ENCODE measurements at places on chromosomes 13 and 19.

GRCh38 chr13:109833071-109833470, 46.7 kb upstream of the IRS2 start:
- DNase-seq: no peak

GRCh38 chr19:29708554-29709439, 6.3 kb downstream of the C19orf12 start:
- no peak for DNase-seq

DNA sequence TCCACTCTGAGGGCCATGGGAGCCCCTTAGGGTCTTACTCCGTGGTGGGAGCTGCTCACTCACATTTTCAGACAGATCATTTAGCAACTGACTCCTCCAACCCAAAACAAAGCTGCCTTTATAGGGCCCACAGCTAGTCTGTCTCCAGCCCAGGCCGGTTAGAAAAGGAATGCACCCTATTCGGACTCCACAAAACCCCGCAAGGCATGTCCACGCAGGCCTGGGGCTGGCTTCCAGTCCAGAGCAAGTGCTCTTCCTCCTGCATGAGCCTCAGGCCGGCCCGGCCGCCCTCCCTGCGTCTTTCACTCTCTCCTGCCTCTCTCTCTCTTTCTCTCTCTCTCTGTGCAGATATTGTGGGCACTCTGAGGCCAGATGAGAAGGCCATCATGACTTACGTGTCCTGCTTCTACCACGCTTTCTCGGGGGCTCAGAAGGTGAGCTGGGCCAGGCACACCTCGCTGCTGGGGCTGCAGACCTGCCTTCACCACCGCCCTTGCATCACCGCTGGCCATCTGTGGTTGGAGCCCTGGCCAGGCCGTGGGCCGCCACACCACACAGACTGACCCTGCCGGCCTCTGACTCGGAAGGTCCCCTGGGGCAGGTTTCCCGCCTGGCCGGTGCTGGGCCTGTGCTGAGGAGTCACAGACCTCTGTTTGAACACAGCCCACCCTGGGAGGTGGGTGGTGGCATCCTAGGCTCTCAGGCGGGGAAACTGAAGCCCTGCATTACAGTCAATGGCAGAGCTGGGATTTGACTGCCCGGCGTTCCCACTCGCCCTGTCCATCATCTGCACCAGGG, 33.1 kb downstream of the CAPN12 start:
- no peak for DNase-seq

- DNase-seq: no peak
Measured at GRCh38 chr13:23472189-23472588, 38.7 kb upstream of the SACS start.

DNA sequence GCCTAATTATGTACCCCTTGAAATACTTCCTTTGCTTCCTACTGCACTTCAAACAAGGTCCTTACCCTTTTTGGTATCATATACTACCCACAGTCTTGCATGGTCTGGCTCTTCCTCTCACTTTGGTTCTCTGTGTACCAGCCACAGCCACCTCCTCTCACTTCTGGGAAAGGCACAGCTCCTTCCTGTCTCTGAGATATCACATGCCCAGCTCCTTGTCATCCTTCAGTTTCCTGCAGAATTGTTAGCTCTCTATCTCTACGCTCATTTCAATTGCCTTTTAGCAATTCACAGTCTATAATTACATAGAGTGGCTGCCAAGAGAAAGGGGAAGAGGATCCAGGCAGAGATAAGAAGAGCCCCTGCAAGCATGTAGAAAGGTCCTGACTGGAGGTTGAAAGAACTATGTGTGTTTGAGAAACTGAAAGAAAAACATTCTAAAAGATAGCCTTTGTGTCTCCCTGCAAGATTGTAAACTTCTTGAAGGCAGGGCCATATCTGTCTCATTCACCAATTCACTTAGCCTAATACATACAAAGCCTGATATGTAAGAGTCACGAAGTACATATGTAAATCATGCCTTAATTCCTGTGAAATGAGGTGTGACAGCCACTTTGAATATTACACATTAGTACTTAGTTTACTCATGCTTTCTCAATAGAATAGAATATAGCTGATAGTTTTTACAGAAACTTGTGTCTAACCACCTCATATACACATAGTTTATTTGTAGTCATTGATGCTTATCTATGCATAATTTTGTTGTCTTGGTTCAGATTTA, 933.1 kb downstream of the DIAPH3 start:
- no peak for DNase-seq

GRCh38 chr13:42075517-42075916, 27.1 kb downstream of the DGKH start:
- DNase-seq: no peak

DNA sequence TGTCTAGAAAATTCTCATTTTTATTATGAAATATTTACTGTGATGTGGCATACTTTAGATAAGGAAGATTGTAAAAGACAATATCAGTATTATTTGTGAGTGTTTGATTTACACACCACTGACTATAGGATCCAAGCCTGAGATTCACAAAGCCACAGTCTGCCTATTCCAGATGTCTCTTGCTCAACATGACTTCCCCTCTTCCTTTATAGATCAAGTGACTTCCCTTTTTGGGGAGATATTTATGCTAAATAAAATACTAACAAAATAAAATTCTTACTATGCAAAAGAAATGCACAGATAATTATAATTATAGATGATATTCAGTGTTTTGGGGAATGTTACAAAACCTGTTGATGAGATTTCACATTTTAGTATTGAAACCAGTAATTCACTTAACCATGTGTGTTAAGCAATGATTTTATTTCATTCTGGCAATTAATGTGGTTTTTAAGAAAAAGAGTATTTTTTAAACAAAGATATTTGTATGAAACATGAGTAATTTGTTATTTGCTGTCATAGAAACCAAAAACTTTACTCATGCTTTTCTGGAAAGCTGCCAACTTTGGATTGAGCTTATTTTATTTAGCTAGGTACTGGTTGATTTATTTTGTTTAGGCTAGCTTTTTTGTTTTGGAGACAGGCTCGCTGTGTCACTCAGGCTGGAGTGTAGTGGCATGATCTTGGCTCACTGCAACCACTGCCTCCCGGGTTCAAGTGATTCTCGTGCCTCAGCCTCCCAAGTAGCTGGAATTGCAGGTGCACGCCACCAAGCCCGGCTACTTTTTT, 13.7 kb upstream of the GPR183 start:
- no peak for DNase-seq

- DNase-seq: no peak
Measured at GRCh38 chr19:18731562-18732008, 48.1 kb downstream of the CRTC1 start.

DNA sequence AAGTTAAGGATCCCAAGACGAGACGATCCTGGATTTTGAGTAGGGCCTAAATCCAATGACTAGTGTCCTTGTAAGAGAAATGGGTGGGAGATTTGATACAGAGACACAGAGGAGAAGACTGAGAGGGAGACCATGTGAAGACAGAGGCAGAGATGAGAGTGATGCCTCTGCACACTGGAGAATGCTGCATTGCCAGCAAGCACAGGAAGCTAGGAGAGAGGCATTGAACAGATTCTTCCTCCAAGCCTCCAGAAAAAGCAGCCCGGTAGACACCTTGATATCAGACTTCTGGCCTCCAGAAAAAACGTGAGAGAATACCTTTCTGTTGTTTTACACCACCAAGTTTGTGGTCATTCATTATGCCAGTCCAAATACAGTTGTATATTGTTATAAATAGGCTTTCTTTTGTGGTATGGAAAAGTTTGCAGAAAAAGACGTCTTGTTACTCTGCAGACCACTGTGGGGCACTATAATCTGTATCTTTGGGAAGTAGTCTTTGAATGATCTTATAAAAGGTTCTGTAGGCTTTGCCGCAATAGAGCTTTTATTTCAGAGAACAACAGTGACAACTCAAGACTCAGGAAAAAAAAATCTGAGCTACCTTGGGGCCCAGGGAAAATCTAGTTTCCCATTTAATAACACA, 17.9 kb upstream of the RFC3 start:
- no peak for DNase-seq

- DNase-seq: no peak
Measured at GRCh38 chr19:14116525-14116917, 1.0 kb downstream of the PRKACA start.

DNA sequence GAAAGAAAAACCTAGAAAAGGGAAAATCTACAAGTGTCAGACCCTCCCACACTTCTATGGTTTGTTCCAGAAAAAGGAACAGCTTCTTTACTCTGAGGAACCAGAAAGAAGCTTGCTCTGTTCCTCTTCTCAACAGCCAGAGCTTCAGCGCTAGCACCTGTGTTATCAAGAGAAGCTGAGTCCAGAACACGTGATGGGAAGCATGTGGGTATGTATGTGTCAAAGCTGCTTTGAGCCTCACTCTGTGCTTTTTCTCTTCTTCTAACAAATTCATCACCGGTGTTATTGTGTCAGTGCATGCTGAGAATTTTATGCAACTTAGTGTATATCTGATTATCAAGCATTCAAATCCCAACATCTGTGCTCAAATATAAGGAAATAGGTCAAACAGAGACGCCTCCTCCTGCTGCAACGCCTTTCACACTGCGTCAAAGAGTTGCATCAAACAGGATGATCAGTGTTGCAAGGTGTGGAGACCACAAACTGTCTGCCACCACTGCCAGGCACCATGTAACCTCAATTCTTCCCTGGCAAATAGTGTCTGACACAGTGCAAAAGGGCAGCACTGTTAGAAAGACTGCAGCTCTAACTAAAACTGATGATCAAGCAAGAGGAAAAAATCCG, 83.9 kb downstream of the LRRC63 start:
- DNase-seq: peak; percentile 49

GRCh38 chr13:51795419-51795818, 8.5 kb downstream of the DHRS12 start:
- DNase-seq: no peak

- DNase-seq: no peak
Measured at GRCh38 chr19:35859414-35859813, 2.7 kb downstream of the KIRREL2 start.

DNA sequence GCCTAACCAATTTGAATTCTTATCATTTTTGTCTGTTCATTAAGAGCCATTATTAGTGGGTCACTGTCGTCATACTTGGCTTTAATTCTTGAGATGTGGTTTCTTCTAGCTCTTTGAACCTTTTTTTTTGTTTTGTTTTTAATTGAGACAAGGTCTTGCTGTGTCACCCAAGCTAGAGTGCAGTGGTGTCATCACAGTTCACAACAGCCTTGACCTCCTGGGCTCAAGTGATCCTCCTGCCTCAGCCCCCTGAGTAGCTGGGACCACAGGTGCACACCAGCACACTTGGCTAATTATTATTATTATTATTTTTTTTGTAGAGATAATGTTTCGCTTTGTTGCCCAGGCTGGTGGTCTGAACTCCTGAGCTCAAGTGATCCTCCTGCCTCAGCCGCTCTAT, 25.8 kb upstream of the LDLR start:
- no peak for DNase-seq

DNA sequence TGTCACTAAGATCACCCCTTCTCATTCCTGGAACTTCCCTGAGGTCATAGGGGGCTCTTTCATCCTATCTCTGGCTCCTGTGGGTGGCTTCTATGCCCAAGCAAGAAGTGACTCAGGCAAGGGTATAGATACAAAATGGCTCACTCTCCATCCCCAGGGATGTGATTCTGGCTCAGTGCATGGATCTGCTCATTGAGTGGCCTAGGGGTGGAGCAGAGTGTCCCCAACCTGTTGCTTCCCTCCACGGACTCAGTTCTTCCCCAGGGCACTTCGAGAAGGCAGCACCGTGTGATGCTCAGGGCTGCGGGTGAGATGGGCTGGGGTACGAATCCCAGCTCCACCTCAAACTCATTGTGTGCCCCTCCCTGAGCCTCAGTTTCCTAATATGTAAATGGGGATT, 136.4 kb downstream of the PTPRS start:
- DNase-seq: no peak

DNA sequence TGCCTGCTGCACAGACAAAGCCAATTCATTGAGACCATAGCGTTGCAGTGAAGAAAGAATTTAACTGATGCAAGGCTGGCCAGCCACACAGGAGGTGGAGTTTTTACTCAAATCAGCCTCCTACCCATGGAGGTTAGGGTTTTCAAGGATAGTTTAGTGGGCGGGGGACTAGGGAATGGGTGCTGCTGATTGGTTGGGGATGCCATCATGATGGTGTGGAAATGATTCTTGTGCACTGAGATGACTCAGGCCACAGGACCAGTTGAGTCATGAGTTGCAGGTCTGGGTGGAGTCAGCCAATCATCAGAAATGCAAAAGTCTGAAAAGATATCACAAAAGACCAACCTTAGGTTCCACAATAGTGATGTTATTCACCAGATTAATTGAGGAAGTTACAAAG, 359.6 kb downstream of the FOXO1 start:
- no peak for DNase-seq

DNA sequence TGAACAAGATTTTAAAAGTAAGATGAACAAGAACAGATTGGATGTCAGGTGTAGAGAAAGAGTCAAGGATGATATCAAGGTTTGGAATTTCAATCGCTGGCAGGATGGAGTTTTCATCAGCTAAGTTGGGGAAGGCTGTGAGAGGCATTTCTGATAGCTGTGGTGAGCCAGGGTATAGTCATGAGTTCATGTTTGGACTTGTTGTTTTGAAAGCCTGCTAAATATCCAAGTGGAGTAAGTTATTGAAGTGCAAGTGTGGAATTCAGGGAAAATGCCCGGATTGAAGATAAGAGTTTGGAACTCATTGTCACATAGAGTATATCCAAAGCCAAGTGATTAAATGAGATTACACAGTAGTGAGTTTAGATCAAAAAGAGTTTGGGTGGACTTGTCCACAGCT, 11.0 kb upstream of the EPSTI1 start:
- no peak for DNase-seq

- no peak for DNase-seq
Measured at GRCh38 chr19:4043401-4043800, 23.3 kb downstream of the ZBTB7A start.

- DNase-seq: no peak
Measured at GRCh38 chr13:51643105-51643881, 59.0 kb downstream of the WDFY2 start.

DNA sequence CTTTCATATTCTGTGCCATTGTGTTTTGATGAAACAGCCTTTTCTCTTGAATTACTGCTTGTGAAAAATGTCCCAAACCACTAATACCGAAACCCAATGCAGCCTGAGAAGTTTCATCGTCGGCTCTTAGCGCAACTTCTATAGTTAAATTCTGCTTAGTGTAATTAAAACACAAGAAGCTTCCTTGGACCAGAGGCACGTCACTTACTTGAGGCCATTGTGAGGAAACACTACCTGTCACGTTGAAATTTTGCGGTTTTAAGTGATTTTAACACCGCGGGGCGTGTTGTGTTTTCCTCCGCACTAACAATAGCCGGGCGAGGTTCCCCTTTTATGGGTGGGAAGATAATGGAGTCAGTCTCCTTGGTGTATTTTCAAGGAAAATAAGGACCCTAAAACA, 70.9 kb downstream of the GGACT start:
- no peak for DNase-seq

GRCh38 chr13:30634838-30635237, 17.1 kb downstream of the USPL1 start:
- DNase-seq: no peak
